ENCODE measurements at places on chromosomes 11 and 22. TPM values are rescaled to one million over a fixed set of nuclear protein-coding genes. Genes with fewer than 3 reads are reported as not detected.

Gene NNMT
- not detected for total RNA-seq

Gene KLHDC7B
- total RNA-seq: not detected

Gene ALG8
- total RNA-seq: 46.8 TPM

Gene ARHGEF12
- 61.3 TPM for total RNA-seq

Gene PTPN5
- total RNA-seq: not detected

Gene TP53I11
- total RNA-seq: 38.4 TPM

Gene KCNK4
- total RNA-seq: not detected

Gene FLRT1
- total RNA-seq: not detected

Gene MAPK1
- total RNA-seq: 117 TPM

Gene GAB2
- 0.53 TPM for total RNA-seq

Gene HORMAD2
- not detected for total RNA-seq

Gene OR8D4
- total RNA-seq: not detected

Gene RAC2
- 75.9 TPM for total RNA-seq

Gene KRTAP5-11
- total RNA-seq: not detected

Gene ARHGEF17
- total RNA-seq: 9.7 TPM

Data from foreskin keratinocyte (primary cell).